ENCODE measurements at places on chromosomes 12 and 14.

DNA sequence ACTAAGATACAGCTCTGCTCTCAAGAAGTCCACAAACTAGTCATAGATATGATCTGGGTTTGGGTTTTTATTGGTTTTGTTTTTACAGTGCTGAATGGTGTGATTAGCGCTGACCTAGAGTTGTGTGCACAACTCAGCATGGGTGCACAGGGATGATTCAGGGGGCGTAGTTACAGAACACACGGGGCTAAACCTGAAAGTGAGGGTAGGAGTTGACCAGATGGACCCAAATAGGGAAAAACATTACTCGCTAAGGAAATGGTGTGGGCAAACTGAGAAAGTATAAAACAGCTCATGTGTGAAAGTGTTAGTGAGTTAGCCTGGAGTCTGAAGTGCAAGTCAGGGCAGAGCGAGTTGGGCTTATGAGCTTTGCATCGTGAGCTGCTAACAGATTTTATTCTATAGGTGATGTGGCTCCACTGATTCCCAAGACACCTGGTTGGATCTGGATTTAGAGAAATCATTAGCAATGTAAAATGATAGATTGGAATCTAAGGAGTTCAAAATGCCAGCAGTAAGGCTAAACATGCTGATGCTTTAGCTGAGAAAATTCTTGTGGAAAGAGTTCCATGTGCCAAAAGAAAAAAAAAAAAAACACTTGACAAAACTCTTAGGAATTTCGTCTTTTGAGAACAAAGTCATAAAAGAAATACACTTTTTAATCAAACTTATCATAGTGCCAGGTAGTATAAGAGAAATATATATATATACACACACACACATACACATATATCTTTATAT lies 134.9 kb downstream of the SLC5A8 start:
- no peak for DNase-seq

GRCh38 chr12:83018088-83018487 lies 331.4 kb downstream of the TMTC2 start:
- DNase-seq: no peak

DNA sequence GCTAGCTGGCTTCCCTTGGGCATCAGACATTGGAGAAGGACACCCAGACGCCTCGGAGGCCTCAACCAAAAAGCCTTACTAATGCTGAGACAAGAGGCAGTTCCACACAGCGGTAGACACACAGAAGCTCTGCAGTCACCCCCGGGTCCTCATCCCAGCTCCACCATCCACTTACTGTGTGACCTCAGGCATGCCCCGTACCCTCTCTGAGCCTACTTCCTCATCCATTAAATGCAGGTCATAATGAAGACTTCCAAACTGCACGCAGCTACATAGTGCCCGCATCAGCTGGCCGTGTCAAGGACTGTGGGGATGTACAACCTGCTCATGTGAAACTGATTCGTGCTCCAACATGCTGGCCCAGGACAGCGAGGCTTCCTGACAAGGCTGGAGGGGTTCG lies 72.3 kb downstream of the KDM2B start:
- DNase-seq: no peak

GRCh38 chr12:22238211-22238610 lies 96.3 kb downstream of the ST8SIA1 start:
- no peak for DNase-seq

GRCh38 chr12:95763809-95764253 lies 26.7 kb downstream of the NTN4 start:
- DNase-seq: no peak

DNA sequence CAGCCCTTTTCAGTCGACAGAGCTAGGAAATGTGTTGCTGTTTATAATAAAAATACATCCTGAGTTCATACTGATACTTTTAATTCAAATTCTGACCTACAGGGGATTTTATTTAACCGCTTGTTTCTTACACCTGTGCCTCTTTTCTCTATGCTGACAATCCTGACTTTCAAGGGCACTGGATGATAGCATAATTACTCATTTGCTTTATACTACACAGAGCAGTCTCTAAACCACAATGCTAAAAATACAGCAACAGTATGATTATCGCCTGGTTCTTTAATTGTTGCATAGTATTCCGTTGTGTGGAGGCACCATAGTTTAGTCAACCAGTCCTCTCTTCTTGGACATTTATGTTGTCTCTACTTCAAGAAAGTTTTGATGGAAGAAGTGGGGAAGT lies 372.9 kb downstream of the DPF3 start:
- DNase-seq: no peak

GRCh38 chr14:95756751-95757150 lies 42.8 kb upstream of the TCL1A start:
- no peak for DNase-seq

GRCh38 chr14:25116607-25117006 lies 66.7 kb upstream of the STXBP6 start:
- DNase-seq: no peak

- DNase-seq: no peak
Observed at GRCh38 chr14:67982711-67983608, 163.4 kb downstream of the RAD51B start.

- no peak for DNase-seq
Observed at GRCh38 chr12:29463198-29463597, 34.3 kb downstream of the OVCH1 start.

- DNase-seq: no peak
Observed at GRCh38 chr12:122403115-122403770, 19.2 kb downstream of the CLIP1 start.

- no peak for DNase-seq
Observed at GRCh38 chr12:109925185-109925840, 25.2 kb downstream of the TCHP start.

GRCh38 chr14:84288781-84289180 lies 1241.2 kb upstream of the FLRT2 start:
- DNase-seq: no peak

DNA sequence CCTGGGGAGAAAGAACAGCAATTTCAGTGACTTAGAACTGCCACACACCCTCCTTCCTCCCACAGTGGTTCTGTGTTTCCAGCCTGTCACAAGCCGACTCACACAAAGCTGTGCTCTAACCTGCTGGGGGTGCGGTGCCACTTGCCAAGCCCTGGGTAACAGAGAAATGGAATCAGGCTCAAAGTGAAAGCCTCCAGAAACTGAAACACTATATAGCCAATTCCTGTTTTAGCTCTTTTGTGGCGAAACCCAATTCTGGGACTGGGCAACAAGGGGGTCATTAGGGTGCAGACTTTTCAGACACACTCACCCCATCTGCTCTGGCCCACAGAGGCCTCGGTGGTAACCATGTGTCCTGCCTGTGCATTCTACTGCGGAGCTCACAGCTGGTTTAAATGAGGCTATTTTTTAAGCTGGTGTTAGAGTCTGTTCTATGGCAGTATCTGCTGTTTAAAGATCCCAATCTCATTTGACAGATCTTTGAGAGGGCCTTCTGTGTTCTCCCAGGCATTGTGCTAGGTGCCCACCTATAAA lies 15.2 kb upstream of the ACTR6 start:
- DNase-seq: no peak

DNA sequence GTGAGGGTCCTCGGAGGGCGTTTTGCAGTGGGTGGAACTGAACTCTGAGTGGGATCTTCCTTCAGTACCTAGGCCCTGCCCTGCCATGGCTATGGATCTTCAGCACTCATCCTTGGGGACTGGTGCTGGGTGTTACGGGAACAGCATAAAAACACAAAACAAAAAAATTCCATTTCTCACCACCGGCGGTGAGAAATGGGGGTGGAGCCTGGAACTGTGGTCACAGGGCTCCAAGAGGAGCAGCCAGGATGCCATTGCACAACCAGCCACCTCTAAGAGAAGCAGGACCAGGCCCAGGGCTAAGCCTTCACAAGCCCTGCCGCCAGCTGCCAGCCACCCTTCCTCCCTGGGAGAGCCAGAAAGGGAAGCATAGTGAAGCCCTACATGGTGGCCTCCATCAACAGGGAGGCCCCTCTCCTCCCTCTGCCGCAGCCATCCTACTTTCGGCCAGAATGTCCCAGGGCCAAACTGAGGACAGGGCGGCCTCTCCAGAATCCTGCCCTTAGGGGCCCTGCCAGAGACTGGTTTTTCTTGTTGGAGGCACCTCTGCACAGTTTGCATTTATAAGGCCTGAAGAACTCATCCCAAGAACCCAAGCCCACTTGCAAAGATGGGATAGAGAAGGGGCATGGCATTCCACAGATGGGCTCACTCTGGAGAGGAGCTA lies 76.5 kb downstream of the VCPKMT start:
- DNase-seq: no peak

DNA sequence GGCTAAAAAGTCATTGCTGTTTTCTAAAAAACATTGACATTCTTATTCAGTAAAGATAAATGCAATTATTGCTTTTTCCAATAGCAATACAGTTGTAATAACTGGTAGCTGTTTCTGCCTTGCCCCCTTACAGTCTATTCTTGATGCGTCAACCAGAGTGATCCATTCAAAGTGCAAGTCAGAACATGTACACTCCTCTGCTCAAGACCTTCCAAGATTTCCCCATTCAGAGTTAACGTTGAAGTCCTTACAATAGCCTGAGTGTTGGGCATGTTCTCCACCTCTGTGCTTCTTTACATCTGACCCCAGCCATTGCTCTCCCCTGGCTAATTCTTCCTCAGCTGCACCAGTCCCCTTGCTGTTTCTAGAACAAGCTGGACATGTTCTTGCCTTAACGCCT lies 24.3 kb downstream of the VRK1 start:
- no peak for DNase-seq

DNA sequence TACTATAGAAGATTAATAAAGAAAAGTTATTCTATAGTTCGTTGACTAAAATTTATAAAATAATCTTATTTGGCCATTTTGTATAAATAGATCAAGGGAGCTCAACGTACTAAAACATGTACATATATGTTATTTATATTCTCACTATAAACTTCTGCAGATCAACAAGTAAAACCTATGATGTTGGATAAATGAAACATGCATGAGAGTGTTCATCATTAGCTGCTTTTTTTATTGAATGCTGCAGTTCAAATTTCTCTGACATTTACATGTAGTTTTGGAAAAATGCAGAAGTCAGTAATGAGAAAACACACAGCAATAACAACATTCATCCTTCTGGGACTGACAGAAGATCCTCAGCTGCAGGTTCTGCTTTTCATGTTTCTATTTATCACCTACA lies at the start of gene OR6C68:
Gene OR6C68, plus strand, starts transcription at position 301 of the 400 bp plus-strand sequence. Its CDS starts 0 bp downstream, at position 301.
- no peak for DNase-seq

GRCh38 chr14:63663428-63664341 lies 22.0 kb upstream of the WDR89 start:
- DNase-seq: no peak

DNA sequence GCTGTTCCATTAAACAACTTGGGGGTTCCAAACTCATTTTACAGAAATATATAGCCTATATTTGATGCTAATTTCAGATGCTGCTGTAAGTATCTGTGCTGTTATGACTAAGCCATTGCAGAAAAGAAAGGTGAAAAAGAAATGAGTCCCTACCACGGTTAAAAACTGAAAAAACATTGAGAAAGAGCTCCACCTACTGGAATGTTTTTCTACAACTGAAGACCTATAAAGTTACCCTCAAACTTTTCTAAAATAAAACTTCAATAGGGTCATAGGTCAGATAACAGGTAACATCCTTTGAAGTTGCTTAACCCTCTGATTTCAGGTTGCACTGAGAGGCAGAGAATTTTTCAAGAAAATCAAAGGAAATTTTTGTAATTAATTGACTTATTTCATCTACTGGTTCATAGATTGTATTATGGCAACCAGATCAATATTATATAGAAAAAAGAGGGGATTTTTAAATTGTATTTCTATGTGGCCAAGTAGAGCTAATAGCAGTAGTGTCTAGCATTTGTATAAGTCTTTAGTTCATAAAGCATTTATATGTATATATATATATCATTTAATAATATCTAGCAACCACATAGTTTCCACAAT lies 279.9 kb downstream of the RPS29 start:
- DNase-seq: no peak

DNA sequence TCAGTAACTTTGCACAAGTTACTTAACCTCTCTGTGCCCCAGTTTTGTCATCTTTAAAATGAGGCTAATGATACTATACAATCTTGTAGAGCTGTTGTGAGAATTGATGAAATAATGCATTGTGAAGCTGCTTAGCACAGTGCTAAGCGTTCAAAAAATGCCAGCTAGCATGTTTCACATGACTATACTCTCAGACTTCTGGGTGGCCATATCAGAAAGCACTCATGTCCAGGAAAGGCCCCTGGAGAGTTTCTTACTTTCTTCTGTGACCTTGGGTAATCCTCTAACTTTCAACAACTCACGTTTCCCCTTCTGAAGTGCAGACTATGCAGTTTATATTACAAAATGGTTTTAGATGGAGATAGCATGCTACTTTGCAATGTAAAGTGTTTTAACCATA lies 68.1 kb downstream of the TPH2 start:
- DNase-seq: no peak

DNA sequence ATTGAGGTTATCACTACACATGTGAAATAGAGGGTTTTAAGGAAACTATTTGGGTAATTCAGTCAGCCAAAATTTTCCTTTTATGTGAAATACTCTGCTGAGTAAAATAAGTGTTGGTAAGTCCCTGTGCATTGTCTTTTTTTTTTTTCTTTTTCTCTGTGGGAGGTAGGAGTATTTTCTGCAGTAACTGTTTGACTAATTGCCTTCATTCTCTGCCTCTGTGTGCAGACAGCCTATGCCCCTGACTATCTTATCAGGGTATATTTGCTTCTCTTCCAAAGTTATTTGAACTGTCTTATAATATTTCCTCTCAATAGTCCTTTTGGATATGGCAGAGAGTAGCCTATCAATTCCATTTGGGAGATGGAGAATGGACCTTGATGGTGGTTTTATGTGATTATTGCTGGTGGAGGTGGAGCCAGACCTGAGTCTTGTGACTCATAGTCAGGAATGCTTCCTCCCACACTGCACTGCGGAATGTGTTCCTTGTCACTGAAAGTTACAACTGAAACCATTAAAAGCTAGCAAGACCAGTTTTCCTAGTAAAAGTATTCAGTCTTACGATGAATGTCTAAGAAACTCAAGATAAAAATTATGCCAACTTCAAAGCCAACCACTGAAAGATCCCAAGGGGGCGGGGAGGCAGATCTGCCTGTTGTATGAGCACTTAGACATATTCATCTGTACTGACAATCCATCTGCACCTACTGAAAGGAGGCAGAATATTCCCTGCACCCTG lies 40.9 kb upstream of the STXBP6 start:
- DNase-seq: no peak

- no peak for DNase-seq
Observed at GRCh38 chr14:76133103-76133502, 18.6 kb upstream of the GPATCH2L start.

- DNase-seq: no peak
Observed at GRCh38 chr12:29133181-29133580, 15.9 kb upstream of the FAR2 start.

GRCh38 chr14:58059126-58059525 lies 92.9 kb downstream of the ARMH4 start:
- no peak for DNase-seq

Data from activated T-helper 1 cell treated with anti-CD3 and anti-CD28 coated beads, Interleukin-2, amount 50 U/mL, for 16 hours (primary cell).